LoVo (cell line): ENCODE measurements at places on chromosomes 1 and 21.

DNA sequence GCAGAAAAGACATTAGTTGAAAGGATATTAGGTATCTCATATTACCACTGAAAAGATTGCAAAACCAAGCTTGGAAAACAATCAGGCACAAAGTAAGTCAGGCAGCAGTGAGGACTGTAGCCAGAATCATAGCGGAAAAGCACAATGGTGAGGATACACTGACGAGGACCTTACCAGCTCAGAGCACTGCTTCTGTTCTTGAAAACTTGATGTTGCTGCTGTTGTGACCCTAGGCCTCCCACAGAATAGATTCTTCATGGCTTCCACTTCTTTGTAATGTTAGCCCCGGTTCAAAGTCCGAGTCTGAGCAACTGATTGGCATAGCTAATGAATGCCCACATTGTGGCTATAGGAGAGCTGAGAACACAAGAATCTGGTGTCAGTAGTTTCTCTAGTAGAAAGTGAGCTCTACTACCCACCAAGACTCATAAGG, 45.2 kb upstream of the LRRC8C start:
- no peak for DNase-seq

DNA sequence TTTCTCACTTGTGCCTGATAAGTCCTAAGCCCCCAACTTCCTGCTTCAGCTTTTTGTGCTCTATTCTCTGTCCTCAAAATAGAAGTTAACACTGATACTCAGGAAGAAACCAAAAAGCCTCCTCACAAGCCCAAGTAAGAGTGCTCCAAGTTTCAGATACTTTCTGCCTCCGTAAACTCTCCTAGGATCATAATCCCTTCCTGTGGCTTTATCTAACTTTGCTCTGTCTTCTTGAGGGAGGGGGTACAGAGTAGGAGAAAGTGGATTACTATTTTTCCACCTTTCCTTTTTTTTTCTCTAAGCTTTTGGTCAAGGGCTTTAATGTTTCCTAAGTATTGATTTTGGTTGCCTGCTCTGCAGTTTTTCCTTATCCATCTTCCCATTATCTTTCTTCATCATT, 54.6 kb downstream of the DPH5 start:
- DNase-seq = no peak

DNA sequence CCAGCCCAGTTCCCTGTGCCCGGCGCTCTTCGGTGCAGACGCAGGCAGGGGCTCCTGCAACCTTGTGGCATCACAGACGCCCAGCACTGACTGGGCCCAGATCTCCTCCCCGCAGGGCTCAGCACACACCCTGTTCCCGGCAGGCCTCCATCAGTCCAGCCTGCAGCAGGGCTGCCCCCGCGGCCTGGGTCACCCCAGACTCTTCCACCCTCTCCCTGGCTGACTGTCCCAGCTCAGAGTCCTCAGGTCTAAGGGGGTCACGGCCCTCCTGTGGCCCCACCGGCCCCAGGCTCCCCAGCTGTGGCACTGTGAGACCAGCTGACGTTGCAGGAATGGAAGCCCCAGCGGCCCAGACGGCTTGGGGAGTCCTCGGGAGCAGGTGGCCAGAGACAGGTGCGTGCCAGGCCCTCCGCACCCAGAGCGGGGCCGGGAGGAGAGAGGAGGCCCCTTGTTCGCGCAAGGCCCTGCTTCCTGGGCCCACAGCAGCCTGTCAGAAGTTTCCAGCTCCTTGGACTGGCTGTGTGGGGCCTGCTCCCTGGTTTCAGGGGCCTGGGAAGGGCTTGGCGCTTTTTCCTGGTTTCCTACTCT, 4.2 kb downstream of the B3GALT6 start:
- no peak for DNase-seq

- no peak for DNase-seq
Measured at GRCh38 chr1:54289712-54290233, 89.8 kb downstream of the MRPL37 start.

GRCh38 chr1:17272646-17273045, 23.7 kb downstream of the PADI3 start:
- DNase-seq = peak; percentile 39

DNA sequence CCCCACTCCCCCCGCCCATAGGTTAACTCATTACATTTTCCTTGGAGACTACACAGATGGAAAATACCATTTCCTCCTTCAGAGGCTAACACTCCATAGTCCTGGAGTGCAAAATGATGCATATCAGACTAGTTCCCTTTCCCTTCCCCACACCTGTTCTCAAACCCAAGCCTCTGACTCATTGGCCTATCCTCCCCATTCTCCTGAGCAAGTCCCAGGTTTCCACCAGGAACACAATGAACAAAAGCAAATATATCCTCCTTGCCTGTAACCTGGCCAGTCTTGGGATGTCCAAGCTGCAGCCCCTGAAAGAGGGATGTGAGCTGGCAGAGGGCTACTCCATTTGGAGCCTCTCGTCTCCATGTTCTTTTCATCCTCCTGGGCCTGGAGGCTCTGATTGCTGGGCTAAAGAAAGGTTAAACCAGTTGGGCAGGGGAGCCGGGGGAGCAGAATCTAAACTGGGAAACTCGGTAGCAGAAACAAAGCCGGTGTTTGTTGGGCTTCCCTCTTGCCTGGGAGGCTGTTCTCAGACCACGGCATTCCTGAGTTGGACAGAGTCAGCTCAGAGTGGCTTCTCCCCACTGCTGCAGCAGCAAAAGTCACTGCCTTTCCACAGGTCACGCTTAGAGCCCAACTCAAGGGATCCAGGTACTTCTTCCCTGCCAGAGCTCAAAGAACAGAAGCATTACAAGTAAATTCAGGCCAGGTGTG, 13.9 kb downstream of the SSR2 start:
- DNase-seq = no peak
